ENCODE measurements at places on chromosomes 4 and X. TPM values are rescaled to one million over a fixed set of nuclear protein-coding genes. Genes with fewer than 3 reads are reported as not detected.
A peak's percentile ranks its signal among the peaks of the same experiment; 100 is the strongest.

ITM2A gene
- not detected for total RNA-seq

CC2D2A gene
- total RNA-seq, result 26.8 TPM

CLIC2 gene
- 1.3 TPM for total RNA-seq

USP27X gene
- 1.4 TPM for total RNA-seq

- no peak for DNase-seq
Observed at GRCh38 chrX:74346088-74346487, 42.1 kb downstream of the ZCCHC13 start.

- peak; percentile 74 for DNase-seq
Observed at GRCh38 chr4:30256116-30256832, 463.9 kb upstream of the PCDH7 start.

DNA sequence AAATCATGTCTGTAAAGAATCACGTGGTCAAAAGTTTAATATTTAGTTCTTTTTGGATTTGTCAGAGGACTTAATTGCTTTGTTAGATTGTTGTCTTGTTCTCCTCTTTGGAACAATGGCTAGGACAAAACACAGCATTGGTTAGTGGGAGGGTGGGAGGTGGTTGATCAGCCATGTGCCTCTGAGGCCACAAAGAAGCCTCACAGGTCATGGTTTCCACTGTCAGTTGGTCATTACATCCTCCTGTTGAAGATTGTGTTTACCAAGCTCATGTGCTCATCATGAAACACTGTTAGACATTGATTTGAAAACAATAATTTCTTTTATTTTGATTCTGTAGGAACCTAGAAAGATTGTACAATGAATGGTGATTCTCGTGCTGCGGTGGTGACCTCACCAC is 31.9 kb downstream of the ADD1 start:
- no peak for DNase-seq

DNA sequence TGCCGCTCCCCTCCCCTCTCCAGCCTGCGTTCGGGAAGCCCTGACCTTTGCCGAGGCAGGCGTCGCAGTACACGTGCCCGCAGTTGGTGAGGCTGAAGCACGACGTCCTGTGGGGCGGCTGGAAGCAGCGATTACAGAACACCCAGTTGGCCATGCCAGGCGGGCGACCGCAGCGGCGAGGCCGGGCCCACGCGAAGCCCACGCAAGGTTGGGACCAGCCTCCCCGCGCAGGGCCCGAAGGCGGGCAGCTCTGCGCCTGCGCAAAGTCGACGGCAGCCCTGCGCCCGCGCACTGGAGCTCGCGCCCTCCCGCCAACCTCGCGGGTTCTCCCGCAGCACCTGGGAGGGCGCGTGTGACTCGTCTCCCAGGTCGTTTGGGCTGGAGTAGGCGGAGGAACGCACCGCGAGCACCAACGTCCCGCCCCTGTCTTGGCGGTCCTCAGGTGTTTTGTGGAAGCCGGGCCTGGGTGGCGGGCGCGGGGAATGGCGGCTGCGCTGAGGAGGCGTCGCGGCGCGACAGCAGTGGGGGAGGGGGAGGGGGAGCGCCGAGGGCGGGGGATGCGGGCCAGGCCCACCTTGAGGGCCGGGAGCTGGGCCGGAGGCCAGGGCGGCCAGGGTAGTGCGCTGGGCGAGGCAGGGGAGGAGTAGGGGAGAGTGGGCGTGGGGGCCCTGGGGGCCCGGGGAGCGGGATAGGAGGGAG is at the start of gene RNF212:
Gene RNF212, minus strand, starts transcription at position 254 of the 699 bp plus-strand sequence. Its CDS starts 100 bp downstream, at position 154.
- DNase-seq, result peak; percentile 54

- no peak for DNase-seq
Observed at GRCh38 chr4:95156452-95156765, 392.4 kb downstream of the UNC5C start.

DNA sequence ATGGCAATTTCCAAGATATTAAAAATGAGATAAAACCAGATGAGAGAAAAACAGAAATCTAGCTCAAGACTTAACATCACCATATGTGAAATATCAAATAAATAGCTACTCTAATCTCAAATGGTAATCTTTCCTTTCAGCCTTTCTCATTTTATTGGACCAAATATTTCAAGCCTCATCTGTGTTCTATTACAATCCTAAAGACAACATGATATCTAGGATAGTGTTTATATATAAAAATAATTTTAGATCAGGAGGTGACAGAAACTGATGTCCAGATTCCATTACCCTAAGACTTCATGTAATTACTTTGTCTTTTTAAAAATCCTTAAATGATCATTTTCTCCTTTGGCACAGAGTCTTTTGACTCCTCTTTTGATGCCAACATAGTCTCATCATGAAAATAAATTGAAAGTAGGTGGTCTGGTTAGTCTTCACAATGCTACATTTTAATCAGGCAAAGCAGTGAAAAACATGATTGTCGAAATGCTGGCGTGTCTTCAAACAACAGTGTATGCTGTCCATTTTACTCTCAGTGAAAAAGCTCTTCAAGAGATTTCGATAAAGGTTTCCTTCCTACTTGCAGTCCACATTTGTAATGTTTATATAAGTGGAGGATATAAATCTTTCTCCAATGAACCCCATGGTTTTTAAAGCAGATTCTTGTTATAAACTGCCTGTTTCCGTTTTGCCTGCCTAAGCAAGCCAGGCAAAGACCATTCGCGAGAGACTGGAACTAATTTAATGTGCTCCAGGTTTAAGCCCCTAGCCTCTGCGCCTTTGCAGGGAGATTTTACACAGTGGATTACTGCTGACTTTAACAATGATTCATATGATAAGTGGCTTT is 169.8 kb downstream of the SCFD2 start:
- no peak for DNase-seq

DNA sequence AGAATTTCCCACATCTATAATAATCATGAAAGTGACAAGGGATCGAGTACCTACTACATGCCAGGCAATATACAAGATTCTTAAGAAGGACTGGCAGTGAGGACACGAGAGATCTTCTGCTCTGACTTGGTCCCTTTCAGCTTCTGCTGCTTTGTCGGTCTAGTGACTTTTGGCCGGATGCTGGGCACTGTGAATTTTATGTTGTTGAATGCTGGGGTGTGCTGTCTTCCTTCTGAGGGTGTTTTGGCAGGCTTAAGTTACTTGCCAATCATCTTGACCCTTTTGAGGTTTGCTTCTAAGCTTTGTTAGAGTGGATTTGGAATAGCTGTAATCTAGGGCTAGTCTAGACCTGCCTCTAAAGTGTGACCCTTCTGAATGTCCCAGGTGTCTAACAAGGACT is 23.5 kb downstream of the NAT8L start:
- no peak for DNase-seq

DNA sequence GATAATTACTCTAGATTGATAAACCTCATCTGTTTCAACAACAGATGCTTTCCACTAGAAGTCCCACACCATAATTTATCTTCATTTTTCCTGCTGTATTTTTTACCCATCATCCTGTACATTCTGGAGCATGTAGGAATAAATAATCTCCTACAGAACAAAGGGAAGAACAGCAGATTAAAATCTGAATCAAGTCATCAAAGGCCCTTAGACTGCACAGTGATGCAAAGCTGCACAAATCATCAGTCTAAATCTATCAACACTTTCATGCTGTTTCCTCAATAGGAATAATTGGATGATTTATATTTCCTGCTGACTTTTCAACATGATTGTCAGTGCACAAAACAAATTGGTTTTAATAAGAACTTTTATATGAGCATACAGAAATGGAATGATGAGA is 1143.9 kb downstream of the STIM2 start:
- DNase-seq, result no peak

DNA sequence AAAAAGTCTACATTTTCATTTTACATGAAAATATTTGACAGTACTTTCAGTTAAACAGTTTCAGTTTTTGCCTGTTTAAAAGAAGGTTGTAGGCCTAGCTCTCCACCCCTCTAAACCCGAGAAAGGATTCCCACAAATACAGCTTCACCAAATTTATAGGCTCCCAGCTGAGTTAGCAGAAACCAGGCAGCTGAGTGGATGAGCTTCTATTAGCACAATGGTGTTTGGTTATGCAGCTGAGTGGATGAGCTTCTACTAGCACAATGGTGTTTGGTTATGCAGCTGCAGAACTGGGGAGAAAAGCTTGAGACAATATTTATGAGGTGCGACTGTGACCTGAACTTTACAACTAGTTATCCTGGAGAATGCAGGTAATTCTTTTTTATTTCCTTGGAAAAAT is 36.6 kb upstream of the PAQR3 start:
- no peak for DNase-seq
